ENCODE measurements at places on chromosomes 7 and 10. TPM values are rescaled to one million over a fixed set of nuclear protein-coding genes. Genes with fewer than 3 reads are reported as not detected.

GRCh38 chr7:145252031-145252430, 416.2 kb upstream of the TPK1 start:
- H3K4me3 ChIP-seq = no peak overlapping the region
- H3K27me3 ChIP-seq = no peaks in the 10 kb centered on the region
- no peaks in the 10 kb centered on the region for H3K36me3 ChIP-seq
- H3K27ac ChIP-seq = no peak overlapping the region

- no peaks in the 10 kb centered on the region for H3K4me1 ChIP-seq
- no peak for DNase-seq
- H3K4me3 ChIP-seq = no peak overlapping the region
- H3K36me3 ChIP-seq = no peaks in the 10 kb centered on the region
Measured at GRCh38 chr10:111211706-111212105, 134.9 kb downstream of the ADRA2A start.

GRCh38 chr7:15288741-15289140, 273.1 kb downstream of the AGMO start:
- H3K27me3 ChIP-seq = no peaks in the 10 kb centered on the region
- no peak overlapping the region for H3K27ac ChIP-seq
- no peak for DNase-seq

The COL26A1 gene
- total RNA-seq = not detected

The VIPR2 gene
- total RNA-seq = 9.3 TPM
